OCI-M1 (cell line): ENCODE measurements at places on chromosomes 12 and 14.
A peak's percentile ranks its signal among the peaks of the same experiment; 100 is the strongest.

GRCh38 chr12:6157482-6157881, 33.0 kb upstream of the VWF start:
- no peak for DNase-seq

DNA sequence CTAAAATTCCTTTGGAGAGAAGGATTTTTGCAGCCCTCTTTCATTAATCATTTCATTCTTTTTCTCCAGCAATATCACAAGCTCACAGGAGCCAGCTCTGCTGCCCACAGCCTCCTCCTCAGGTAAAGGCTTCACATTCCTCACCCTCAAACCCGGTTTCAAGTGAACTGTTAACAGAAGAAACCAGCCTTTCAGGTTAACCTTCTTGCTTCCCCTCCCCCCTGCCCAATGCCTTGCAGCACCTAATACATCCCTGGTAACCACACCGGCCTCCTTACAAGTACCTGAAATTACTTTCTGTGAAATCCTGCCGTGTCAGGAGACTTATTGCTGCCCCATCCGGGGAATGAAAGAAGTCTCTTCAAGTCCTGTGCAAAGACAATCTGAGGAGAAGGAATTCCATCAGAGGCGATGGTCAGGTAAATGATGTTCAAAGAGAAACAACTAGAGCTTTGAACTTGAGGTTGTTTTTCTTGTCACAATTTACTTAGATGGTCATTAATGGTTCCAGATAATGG, 111.2 kb downstream of the MYRFL start:
- no peak for DNase-seq

DNA sequence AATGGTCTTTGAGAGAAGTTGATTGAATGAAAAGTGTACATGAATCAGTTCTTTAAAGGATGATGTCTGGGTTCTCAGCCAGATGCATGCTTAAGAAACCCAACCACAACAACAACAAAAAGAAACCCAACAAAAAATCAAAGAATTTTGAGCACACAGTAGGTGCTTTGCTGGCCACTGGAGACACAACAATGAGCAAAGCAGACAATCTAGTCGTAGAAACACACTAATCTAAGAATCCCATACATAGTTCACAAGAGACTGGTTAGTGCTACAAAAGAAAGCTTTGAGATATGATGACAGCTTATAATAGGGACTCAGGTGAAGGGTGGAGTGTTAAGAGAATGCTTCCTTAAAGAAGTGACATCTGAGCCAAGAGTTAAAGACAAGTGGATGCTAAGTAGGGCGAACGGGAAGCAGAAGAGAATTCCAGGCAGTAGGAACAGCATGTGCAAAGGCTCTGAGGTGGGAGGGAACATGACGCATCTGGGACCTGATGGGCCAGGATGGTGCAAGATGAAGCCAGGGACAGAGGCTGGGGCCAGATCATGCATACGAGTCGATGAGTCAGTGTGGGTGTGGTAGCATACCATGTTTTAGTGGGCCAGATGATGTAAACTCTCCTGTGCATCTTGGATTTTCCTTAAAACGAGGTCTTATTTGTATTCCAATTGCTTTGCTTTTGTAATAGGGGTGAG, 4.6 kb upstream of the HIP1R start:
- peak; percentile 40 for DNase-seq

- peak; percentile 54 for DNase-seq
Observed at GRCh38 chr14:74257078-74257940, 18.1 kb downstream of the VSX2 start.

- no peak for DNase-seq
Observed at GRCh38 chr12:122006186-122006926, 15.3 kb upstream of the BCL7A start.

- DNase-seq, result peak; percentile 4
Observed at GRCh38 chr14:68318828-68319227, 474.0 kb downstream of the ZFP36L1 start.

GRCh38 chr12:10716704-10717315, 6.3 kb downstream of the YBX3 start:
- no peak for DNase-seq

DNA sequence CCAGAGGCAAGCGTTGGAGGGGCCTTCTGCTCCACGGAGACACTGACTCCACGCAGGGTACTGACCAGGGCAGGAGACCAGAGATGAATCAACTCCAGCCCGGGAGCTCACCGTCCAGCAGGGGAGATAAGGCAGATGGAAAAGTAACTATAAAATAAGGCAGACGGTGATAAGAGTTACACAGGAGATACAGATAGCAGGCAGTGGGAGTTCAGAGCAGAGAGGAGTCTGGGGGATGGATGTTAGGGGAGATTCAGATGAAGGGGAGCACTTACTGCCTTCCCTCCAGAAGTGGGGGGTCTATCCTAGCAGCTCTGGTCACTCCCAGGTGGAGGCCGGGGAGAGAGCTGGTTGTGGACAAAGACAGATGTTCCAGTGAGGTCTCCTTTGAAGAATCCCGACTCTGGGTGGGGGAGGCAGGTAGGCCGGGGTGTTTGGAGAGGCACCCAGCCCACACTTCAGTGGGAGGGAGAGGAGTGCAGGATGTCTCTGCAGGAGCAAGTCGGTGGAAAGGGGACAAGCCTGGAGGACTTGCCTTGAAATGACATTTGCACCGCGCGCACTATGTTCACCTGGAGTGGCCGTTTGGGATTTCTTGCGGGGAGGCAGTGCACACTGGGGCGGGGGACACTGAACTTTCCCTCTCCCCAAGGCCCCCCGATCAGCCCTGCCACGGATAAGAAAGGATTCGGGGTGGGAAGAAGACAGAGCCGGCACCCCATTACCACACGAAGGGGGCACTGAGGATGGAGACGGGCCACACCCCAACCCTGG, 1.2 kb downstream of the PITPNM2 start:
- peak; percentile 51 for DNase-seq

DNA sequence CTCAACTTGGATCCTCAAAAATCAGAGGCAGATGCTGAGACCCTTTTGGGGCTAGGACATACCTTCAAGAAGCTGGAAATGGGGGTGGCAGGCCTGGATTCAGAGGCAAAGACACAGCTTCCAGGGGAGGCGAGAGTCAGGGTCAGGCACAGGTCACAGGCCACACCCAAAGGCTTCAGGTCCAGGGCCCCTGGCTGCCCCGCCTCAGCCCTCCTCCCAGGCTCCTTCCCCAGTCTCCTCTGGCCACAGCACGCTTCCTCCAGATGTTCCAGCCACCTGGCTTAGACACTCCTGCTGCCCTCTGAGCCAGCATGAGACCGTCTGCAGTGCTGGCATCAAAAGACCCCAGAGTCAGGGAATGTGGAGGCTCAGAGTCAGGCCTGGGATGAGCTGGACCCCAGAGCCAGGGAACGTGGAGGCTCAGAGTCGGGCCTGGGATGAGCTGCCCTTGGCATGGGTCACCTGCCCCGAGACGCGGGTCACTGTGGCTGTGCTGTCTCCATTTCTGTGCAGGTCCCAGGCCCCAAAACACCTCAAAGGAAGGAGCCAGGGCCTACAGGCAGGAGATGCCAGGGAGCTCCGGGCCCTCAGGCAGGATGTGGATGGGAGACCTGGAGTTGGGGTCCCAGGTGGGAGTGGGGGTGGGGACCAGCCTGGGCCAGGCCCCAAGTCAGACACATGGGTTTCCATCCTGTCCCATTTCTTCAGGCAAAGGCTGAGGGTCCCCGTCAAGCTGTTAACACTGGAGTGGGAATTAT, 58.9 kb downstream of the DIO3 start:
- no peak for DNase-seq

- no peak for DNase-seq
Observed at GRCh38 chr12:95262808-95263207, 45.2 kb downstream of the VEZT start.

DNA sequence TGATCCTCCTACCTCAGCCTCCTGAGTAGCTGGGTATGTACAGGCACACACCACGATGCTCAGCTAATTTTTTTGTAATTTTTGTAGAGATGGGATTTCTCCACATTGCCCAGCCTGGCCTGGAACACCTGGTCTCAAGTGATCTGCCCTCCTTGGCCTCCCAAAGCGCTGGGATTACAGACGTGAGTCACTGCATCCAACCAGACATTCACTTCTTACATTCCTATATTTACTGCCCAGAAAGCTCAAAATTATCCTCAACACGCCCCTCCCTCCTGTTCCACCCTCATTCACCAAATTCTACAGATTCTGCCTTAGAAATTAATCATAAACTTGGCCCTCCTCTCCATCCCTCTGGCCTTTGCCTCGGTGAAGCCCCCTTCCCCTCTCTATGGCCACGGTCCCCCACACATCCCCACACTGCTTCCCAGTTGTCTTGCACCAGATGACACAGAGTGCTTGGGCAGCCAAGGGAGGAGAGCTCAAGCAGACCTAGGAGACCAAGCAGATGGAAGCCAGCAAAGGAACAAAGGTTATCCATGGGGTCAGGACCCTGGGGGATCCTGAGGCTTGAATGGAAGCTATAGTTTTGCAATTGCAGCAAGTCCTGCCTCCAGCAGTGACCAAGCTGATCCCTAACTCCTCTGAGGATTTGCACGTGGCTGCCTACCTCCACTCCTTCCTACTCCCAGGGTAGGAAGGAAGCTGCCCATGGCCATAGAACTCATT, 213.2 kb upstream of the FOXN3 start:
- DNase-seq, result no peak

GRCh38 chr12:76441016-76441415, 92.8 kb upstream of the BBS10 start:
- DNase-seq, result no peak

GRCh38 chr12:60415351-60415750, 819.5 kb downstream of the SLC16A7 start:
- DNase-seq, result peak; percentile 30

GRCh38 chr12:102601621-102602020, 121.3 kb upstream of the IGF1 start:
- no peak for DNase-seq

- DNase-seq, result peak; percentile 75
Observed at GRCh38 chr12:51590347-51591015, 552 bp upstream of the SCN8A start.

DNA sequence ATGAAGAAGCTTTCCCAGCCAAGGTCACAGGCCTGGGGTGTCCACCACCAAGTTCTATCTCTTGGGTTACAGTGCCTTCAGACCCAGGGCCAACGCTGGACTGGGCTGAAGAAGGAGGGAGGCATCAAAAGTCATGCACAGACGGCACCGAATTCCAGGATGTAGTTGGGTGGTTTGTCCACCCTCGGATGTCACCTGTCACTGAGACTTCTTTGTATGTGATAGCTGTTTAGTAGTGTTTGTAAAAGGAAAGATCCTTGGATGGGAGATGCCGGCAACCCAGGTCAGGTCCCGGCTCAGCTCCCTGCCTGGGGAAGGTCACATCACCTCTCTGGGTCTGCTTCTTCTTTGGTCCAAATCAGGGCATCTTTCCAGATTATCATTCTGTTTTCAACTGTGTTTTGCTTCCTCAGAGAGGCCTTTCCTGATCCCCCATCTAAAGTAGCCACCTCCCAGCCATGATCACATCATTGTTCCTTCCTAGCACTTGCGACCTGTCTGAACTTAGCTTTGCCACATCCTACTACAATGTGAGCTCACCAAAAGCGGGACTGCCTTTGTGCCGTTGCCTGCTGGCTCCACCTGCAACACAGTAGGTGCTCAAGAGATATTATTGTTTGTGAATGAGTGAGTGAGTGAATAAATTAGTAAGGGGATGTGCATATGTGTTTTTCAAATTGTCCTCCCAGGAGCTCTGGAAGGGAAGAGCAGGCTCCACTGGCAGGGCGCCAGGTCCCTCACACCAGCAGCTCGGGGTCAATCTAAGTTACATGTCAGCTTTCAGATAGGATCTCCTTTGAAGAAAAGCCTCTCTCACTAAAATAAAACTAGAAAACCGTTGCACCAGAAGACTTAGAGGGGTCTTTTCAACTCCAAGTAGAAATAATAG, 2.1 kb downstream of the TSPAN11 start:
- no peak for DNase-seq

DNA sequence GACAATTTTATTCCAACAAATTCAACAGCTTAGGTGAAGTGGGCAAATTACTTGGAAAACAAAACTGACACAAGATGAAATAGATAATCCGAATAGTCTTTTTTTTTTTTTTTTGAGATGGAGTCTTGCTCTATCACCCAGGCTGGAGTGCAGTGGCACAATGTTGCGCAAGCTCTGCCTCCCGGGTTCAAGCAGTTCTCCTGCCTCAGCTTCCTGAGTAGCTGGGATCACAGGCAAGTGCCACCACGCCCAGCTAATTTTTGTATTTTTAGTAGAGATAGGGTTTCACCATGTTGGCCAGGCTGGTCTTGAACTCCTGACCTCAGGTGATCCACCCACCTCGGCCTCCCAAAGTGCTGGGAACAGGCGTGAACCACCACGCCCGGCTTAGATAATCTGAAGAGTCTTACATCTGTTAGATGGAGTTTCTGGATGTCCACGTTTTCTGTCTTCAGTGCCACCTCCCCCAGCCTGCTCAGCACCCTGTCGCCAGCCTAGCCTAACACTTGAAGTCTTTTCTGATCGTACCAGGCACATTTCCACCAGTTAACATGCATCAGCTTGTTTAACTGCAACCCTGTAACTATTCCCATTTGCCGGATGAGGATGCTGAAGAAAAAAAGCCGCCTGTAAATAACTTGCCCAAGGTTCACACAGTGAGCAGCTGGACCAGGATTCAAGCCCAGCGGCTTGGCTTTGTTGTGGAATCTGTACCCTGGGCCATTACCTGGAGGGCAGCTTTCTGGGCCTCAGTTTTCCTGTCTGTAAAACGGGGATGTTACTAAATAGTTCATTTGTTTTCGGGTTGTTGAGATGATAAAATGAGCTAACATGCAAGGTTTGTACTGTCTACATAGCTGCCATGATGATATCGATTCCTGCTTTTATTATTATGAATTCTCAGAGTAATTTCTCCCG, 26.4 kb downstream of the FBRSL1 start:
- no peak for DNase-seq

- DNase-seq, result no peak
Observed at GRCh38 chr14:92890830-92891588, 31.9 kb upstream of the CHGA start.

DNA sequence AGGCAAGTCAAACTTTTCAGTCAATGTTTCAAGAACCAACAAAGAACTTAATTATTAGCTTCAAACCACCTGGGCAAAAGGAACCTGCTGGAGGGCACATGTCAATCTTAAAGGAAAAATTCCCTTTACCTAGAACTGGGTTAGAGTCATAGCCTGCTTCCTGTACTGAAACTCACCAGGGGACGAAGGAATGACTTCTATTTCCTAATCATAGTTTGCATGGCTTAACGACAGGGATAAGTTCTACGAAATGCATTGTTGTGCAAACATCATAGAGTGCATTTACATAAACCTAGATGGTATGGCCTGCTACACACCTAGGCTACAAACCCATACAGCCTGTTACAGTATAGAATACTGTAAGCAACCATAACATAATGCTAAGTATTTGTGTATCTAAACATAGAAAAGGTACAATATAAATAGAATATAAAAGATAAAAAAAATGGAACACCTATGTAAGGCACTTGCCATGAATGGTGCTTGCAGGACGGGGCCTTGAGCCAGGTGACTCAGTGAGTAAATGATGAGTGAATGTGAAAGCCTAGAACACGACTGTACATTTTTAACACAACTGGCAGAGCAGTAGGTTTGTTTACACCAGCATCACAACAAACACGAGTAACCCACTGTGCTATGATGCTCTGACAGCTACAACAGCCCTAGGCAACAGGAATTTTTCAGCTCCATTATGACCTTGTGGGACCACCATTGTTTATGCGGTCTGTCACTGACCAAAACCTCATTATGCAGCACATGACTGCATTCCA, 234.9 kb upstream of the CAND1 start:
- DNase-seq, result no peak
